Endothelial cell (in vitro differentiated cells): ENCODE measurements at places on chromosomes 5 and 9.

DNA sequence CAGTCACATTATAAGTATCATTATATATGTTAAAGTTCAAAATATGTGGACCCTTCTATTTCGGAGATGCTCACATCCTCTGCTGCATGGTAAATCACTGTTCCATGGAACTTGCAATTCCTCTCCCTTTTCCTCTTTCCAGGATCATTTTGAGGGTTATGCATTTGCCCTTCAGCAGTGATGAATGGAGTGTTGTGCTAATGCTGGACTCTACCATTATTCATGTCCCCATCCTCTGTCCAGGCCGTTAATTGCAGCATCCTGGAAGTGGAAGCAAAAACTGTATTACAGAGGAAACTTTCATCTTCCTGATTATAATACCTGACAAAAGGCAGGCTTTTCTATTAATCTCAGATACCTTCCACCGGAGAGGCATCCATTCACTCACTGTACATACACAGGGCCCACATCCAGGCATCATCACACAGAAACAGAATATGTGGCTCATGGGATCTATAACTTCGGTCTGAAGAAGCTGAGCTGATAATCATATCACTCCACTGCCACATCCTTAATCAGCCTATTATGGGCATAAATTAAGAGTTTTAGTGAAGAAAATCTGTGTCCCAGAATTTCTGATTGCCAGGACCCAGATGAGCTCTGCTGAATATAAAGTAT lies 65.0 kb upstream of the ACO1 start:
- DNase-seq, result no peak

GRCh38 chr5:85077581-85077980 lies 692.9 kb upstream of the EDIL3 start:
- DNase-seq, result no peak

- DNase-seq, result no peak
Measured at GRCh38 chr5:80686757-80687156, 32.0 kb upstream of the DHFR start.

GRCh38 chr9:89808756-89809181 lies 204.0 kb downstream of the GADD45G start:
- DNase-seq, result no peak

- no peak for DNase-seq
Measured at GRCh38 chr5:133828722-133829121, 139.7 kb downstream of the C5orf15 start.

- no peak for DNase-seq
Measured at GRCh38 chr9:91047993-91048607, 246.5 kb downstream of the SYK start.

DNA sequence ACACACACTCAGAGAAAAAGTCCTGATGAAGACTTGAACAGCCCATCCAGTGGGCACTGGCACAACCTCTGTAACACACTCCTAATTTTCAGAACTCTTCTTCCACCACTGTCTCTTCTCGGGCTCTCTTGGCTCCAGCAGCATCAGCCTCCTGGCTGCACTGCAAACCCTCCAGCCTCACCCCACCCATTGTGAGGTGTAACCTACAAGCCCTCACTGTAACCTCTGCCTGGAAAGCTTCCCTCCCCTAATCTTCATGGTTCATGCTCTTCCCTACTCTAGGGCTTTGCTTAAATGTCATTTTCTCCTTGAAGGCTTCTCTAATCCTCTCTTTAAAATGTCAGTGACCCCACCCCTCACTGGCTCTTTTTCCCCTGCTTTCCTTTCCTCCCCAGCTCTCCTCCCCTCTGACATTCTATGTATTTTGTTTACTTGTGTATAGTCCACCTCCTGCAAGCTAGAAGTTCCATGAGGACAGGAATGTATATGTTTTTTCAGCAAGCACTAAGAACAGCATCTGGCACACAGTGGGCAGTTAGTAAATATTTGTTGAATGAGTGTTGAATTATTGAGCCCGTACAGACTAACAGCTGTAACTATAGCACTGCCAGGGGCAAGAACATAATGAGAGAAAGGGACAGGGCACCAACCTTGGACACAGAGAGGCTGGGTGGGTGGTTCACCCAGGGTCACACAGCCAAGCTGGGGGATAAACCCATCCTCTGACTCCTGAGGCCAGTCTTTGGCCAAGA lies 76.4 kb downstream of the ESM1 start:
- DNase-seq, result no peak

GRCh38 chr9:126494746-126495145 lies 119.0 kb upstream of the LMX1B start:
- DNase-seq, result no peak

DNA sequence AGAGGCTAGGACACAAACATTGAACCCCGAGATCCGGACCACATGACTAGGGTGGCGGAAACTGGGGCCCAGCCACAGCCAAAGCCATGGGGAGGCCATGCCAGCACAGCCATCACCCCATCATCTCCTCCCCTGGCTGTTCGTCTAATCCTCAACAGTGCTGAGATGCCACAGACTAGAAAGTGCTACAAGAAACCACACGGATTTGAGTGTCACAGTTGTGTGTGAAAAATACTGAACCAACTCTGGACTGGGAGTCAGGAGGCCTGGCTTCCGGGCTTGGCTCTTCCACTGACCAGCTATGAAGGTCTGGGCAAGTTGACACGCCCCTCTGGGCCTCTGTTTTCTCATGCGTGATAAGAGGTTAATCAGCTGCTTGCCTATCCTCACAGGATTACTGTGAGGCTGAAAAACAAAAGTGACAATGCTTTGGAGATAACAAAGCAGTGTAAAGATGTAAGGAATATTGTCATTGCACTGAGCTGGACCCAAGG lies 38.8 kb upstream of the SHB start:
- DNase-seq, result no peak

DNA sequence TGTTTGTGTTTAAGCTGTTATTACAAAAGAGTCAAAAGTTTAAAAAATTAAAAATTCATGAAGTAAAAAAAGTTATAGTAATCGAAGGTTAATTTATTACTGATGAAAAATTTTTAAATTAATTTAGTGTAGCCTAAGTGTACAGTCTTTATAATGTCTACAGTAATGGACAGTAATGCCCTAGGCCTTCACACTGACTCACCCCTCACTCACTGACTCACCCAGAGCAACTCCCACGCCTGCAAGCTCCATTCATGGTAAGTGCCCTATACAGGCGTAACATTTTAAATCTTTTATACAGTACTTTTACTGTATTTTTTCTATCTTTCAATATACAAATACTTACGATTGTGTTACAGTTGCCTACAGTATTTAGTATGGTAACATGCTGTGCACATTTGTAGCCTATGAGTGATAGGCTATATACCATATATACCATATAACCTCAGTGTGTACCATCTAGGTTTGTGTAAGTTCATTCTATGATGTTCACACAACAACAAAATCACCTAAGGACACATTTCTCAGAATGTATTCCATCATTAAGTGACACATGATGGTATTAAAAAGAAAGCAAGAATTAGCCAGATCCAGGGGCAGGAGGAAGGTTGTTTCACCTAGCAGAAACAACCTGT lies 40.1 kb downstream of the DCAF10 start:
- DNase-seq, result no peak

- no peak for DNase-seq
Measured at GRCh38 chr9:132194508-132194907, 32.6 kb downstream of the NTNG2 start.

DNA sequence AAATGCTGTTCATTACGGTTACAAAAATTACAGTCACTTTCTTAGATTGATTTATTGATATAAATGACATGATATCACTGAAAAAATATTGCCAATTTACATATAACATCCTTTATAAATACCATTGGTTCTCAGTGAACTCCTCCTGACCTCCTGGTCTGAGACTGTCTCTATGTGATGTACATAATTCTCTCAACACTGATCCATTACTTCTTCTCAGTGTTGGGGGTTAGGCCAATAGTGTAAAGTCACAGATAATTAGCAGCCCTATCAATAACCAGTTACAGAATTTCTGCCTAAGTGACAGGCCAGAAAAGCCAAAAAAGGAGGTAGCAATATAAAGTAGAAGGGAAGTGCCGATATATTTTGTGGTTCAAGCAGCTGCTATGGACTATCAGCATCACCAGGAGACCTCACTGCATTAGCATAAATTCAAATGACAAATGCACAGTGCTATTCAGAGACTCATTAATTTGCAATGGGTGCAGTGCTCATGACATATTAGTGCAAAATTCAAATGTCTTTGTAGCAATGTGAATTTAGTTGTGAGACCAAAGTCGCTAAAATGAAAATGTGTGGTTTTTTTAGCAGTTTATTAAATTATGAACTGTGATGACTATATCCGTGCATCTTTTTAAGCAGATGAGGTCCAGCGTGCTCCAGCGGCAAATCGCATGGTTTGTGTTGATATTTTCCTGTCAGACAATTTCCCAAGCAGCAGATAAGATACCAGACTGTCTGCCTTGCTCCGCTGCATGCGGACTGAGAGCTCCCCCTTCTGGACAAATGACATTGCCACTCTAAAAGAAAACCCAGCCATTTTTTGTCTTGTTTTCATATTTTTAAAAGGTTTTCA lies 144.6 kb downstream of the CETN3 start:
- DNase-seq, result peak; percentile 64

DNA sequence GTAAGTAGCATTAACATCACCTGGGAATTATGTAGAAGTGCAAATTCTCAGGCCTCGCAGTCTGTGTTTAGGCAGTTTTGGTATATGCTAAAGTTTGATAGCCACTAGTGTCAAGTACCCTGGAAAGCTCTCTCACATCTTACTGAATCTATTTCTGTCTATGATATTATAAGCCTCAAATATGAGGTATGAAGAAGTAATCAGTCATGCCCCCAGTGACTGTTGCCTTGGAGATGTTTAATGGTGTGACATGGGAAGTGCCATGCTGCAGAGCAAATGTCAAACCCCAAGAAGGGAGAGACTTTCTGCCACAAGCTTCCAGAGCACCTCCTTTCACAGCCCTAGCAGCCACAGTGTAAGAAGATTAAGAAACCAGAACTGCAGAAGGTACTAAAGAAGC lies 9.8 kb upstream of the PDE8B start:
- no peak for DNase-seq

- no peak for DNase-seq
Measured at GRCh38 chr5:173412566-173412965, 84.4 kb upstream of the STC2 start.

DNA sequence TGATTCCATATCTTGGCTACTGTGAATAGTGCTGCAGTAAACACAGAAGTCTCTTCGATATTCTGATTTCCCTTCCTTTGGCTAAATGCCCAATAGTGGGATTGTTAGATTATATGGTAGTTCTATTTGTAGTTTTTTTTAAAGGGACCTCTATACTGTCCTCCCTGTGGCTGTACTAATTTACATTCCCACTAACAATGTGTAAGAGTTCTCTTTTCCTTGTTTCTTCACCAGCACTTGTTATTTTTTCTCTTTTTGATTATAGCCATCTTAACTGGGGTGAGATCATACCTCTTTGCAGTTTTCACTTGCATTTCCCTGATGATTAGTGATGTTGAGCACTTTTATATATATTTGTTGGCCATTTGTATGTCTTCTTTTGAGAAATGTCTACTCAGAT lies 102.0 kb downstream of the CARTPT start:
- no peak for DNase-seq

- DNase-seq, result no peak
Measured at GRCh38 chr5:93062548-93062947, 518.5 kb downstream of the NR2F1-AS1 start.

DNA sequence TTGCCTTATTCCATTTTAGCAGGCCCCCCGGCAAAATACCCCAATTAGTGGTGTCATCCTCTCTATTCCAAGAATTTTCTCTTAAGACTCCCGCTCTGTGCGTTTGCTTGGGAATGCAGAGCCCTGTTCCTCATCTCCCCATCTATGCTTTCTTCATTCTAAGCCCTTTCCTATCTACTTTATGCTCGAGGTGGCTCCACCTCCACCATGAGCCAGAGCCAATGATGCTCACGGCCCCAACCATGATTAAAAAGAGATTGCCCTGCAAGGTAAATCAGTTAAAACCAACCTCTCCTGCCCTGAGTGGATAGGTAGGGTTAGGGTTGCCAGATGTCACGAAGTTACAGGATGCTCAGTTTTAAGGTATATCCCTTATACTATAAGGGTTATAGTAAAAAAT lies 677 bp upstream of the TXNDC15 start:
- no peak for DNase-seq

DNA sequence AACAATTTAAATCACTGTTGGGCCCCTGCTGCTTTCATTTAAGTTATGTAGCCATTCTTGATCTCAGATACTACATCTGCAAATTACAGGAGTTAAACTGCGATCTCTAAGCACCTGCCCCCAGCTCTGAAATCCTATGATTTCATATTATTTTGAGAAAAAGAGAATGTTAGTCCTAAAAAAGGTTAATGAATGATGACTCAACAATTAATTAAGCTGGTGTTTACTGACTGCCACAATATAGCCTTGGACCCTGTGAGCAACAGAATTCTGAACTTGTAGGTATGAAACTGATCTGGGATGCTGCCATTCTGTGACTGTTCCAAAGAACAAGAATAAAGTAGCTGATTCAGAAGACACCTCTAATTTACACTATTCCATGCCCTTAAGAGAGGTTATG lies 124.4 kb upstream of the FBXL7 start:
- no peak for DNase-seq

GRCh38 chr9:98129451-98129881 lies 10.4 kb upstream of the TRIM14 start:
- no peak for DNase-seq

DNA sequence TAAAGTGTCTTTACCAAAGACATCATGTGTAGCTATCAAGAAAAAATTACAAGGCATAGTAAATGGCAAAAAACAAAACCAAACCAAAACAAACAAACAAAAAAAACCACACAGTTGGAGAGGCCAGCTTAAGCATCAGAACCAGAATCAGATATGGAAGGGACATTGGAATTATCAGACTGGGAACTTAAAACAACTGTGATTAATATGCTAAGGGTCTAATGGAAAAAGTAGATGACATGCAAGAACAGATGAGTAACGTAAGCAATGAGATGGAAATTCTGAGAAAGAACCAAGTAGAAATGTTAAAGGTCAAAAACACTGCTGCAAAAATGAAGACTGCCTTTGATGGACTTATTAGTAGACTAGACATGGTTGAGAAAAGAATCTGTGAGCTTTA lies 75.9 kb downstream of the FBXO38 start:
- no peak for DNase-seq

DNA sequence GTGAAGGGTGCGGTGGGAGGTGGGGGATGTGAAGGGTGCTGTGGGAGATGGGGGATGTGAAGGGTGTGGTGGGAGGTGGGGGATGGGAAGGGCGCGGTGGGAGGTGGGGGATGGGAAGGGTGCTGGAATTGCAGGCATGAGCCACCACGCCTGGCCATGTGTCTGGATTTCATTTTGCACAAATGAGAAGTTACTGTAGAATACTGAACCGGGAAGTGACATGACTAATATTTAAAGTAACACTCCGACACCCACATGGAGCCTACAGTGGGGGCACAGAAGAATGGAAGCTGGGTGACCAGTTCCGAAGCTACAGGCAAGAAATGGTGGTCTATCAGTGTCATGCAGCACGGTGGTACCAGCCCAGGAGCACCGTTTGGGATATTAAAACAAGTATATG lies 69.9 kb upstream of the SPTLC1 start:
- DNase-seq, result no peak
